ENCODE measurements at places on chromosomes 13 and 19.

GRCh38 chr13:110984381-110984780, 69.5 kb upstream of the ANKRD10 start:
- DNase-seq: no peak

GRCh38 chr13:62629618-62630017, 1214.0 kb upstream of the PCDH20 start:
- no peak for DNase-seq

DNA sequence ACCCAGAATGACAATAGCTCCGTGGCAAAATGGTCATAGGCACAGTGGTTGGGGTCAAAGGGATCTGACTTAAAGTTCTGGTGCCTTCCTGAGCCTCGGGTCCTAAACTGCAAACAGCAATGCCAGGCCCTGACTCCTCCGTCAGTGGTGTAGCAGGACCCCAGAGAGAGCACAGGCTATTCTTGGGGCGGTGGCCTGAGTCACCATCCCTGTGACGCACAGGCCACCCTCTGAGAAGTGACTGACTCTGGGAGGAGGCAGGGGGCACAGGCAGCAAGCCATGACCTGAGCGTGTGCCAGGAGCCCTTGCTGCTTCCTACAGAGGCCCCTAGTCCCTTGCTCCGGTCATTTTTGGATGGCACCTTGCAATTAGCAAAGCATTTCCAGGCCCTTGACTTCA, 18.7 kb downstream of the PLVAP start:
- no peak for DNase-seq

- DNase-seq: no peak
Measured at GRCh38 chr13:50609011-50609410, 234.5 kb downstream of the DLEU7 start.

- DNase-seq: no peak
Measured at GRCh38 chr13:31461923-31462322, 262.1 kb downstream of the B3GLCT start.

- DNase-seq: no peak
Measured at GRCh38 chr13:99354371-99354951, 47.3 kb upstream of the GPR183 start.

DNA sequence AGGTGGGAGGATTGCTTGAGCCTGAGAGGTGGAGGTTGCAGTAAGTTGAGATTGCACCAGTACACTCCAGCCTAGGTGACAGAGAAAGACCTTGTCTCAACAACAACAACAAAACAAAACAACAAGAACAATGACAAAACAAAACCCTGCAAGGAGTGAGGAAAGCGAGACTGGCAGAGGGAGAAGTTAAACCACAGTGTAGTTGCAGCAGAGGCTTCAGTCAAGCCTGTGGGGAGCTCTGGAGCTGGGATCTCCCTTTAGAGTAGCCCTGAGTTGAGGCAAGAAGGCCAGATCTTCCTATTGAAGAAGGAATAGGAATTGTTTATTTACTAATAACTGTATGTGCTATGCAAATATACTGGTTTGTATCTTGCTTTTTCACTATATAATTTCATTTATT, 25.3 kb upstream of the RNASEH2B start:
- no peak for DNase-seq

DNA sequence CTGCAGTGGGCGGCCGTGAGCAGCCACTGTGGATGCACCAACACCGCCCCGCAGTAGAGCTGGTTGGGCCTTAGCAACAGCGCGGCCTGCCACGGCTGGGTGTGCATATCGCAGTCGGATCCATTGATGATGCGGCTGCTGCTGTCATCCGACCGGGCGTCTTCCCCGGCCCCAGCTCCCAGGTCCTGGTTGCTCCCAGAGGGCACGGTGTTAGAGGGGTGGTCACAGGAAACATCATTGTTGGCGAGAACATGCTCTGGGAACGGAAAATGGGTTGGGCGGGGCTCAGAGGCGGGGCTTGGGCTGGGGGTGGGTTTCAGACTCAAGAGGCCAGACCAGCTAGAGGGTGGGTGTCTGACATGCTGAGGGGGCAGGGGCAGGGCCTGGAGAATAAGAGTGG, 3.0 kb downstream of the KLK5 start:
- DNase-seq: no peak

DNA sequence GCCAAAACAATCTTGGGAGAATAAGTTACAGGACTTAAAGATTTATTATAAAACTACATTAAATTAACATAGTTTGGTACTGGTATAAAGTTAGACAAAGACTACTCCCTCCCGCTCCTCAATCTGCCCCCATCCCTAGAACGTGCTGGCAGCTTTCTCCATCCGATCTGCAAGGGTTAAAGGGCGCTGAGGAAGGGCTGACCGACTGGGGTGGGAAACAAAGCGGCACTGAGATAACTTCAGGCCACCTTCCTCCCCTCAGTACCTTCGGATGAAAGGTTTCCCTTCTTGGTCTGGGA, 790 bp upstream of the SUGT1 start:
- no peak for DNase-seq

GRCh38 chr19:32061315-32061714, 284.1 kb upstream of the ZNF507 start:
- DNase-seq: no peak

- no peak for DNase-seq
Measured at GRCh38 chr19:44582581-44583265, 30.6 kb upstream of the IGSF23 start.

- no peak for DNase-seq
Measured at GRCh38 chr19:2810141-2811091, 9.3 kb upstream of the ZNF554 start.

DNA sequence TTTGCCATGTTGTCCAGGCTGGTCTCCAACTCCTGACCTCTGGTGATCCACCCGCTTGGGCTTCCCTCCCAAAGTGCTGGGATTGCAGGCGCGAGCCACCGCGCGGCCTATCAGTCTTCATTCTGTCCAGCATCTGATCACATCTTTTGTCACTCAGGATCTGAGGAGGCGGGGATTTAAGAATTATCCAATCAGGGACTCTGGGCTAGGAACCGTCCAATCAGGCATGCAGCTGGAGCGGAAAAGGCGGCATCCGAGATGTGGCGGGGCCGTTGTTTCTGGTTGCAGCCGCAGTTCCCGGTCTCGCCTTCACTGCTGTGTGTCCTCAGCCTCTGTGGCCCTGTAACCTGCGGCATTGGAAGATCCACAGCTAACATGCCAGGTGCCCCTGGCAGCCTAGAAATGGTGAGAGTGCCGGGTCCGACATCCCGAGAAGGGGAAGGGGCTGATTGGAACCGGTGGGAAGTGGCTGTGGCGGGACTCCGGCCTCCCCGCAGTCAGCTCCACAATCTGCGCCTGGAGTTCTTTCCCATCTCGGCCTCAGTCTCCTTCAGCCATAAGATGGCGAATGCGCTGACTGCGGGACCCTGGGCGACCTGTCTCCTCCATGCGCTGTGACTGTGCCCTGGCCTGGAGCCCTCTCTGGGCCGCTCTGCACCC, at the start of gene ZNF729:
TSS of gene ZNF729 (plus strand) at position 291 of the 660 bp plus-strand sequence. CDS start at position 376, 85 bp downstream.
- DNase-seq: no peak

GRCh38 chr19:45356760-45357444, 13.5 kb downstream of the ERCC2 start:
- DNase-seq: no peak

DNA sequence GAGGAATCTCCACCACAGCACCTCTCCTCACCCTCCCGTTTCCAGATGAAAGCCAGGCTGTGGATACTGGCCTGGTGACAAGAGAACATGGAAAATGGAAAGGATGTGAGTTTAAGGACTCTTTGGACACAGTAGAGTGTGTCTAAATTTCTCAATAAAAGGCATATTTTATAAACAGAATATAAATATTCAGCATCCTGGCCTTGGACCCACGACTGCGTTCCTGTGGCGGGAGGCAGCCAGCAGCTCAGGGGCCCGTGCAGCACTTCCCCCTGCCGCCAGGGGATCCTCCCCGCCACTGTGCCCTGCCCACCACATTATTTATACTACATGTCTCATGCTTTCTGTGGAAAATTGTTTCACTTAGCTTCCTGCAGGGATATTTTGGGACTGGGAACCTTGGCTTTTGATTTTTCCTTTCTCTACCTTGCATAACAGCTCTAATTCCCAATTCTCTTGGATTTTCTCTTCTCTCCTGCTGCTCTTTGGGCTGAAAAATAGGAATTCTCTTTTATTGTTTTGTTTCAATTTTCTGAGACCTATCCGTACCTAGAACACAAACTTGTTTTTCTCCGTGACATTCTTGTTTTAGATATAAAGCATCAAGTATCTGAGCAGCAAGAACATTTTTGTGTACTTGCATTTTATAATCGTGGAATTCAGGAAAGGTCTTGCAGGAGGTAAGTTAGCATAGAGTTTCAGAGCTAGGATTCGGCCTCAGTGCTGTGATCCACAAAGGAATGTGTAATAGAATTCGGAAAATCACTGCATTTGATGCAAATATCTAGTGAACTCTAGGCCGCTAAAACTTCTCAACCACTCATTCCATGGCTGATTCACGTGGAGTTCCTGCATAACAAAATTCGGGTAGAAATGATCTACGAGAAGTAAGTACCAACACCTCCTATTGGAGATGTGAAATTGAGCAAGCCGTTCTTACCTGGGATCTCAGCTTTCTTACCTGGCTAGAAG, 107.7 kb upstream of the SPATA13 start:
- DNase-seq: no peak

- DNase-seq: no peak
Measured at GRCh38 chr19:23784274-23784673, 25.6 kb upstream of the ZNF681 start.

- no peak for DNase-seq
Measured at GRCh38 chr13:97710797-97711196, 242.7 kb upstream of the IPO5 start.

DNA sequence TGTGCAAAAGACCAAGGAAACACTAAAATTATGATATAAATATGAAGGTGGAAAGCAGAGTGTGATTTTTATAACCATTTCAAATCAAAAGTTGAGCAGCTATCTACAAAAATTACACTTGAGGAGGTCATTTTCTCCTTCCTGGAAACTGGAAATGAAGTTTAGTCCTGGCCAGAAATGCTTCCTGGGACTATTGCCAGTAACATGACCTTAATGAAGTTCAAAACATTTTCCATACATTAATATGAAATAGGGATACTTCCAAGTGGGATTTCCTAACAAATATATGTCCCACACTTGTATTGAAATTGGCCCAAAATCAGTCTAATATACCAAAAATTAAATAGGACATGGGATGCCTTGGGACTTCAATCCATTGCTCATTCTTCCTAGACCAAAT, 1556.8 kb upstream of the MIR17HG start:
- DNase-seq: no peak

GRCh38 chr13:32503727-32504126, 34.9 kb downstream of the N4BP2L2 start:
- no peak for DNase-seq

DNA sequence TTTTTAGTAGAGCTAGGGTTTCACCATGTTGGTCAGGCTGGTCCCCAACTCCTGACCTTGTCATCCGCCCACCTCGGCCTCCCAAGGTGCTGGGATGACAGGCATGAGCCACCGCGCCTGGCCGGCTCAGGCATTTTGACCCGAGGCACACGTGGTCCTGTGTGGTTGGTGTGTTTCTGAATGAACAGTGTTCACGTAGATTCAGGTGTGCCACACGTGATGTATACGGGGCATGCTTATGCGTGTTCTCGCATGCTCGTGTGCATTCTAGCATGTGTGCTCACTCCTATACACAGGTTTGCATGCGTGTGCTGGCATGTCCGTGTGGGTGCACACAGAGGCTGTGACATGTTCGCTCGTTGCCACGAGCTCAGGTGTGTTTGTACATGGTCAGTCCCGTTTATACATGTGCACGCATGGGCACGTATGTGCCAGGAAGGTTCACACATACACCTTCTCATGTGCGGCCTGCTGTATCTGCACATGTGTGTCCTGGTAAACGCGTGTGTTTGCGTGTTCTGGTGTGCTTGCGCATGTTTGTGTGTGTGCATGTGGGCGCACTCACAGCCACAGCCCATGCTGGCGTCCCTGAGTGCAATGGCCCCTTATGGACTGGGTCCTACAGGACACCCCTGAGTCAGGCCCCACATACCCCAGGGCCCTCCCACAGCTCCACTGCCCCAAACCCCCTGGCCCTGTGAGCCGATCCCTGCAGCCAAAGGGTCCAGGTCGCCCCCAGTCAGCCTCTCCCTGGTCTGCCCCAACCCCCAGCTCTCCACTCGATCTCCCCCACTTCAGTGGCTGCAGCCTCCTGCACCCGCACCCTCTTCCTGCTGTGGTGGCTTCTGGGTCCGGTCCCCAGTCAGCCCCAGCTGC, 20.6 kb upstream of the TCF3 start:
- DNase-seq: no peak

DNA sequence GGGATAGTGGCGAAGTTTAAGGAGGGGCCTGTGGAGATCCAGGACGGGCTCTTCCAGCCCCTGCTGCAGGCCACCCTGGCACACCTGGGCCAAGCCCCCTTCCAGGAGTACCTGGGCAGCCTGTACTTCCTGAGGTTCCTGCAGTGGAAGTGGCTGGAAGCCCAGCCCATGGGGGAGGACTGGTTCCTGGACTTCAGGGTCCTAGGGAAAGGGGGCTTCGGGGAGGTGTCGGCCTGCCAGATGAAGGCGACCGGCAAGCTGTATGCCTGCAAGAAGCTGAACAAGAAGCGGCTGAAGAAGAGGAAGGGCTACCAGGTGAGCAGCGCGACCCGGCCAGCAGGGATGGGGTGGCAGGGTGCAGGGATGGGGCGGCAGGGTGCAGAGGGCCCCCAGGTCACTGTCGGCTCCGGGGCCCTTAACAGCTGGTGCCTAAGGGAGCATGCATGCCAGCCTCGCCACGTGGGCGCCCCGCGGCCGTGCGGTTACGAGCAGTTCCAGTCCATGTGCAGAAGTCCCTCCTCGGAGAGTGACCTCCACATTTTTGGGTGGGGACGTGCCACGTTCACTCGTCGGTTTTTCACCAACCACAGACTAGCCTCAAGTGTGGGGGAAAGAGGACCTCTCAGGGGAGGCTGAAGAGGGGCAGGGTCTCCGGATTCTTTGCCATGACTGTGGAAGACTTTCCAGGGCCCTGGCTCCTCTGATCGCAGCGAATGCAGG, 912 bp downstream of the GRK1 start:
- no peak for DNase-seq

- no peak for DNase-seq
Measured at GRCh38 chr13:27770809-27771208, 21.5 kb upstream of the GSX1 start.

GRCh38 chr19:11496391-11497163, 9.1 kb downstream of the ZNF653 start:
- peak; percentile 60 for DNase-seq

DNA sequence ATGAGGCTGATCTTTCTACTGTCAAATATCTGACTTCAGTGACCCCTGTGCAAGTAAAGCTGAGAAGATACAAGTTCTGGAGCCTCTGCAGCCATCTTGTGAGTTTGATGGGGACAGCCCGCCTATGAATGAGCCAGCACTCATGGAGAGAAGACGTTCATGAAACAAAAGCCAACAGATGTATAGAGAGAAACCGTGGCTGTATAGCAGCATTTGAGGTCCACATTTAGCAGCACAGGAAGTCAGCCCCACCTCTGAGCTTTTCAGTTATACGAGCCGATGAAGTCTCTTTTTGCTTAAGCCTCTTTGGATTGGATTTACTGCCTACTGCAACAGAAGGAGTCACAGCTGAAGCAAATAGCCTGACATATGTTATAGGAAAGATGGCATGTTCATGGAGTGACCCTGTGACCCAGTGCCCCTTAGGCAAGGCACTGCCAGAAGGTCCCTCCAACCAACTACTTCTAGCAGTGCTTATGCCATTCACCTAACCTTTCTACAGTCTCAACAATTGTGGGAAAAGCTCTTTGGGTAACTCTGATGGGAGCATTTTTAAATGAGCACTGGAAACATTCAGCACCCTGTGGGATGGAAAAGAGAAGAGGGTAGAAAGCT, 3.5 kb upstream of the DLEU7 start:
- no peak for DNase-seq

- no peak for DNase-seq
Measured at GRCh38 chr13:88022431-88023208, 351.4 kb downstream of the SLITRK5 start.

- no peak for DNase-seq
Measured at GRCh38 chr19:18772620-18773587, 18.2 kb downstream of the COMP start.
